ENCODE measurements at places on chromosomes 6 and 20.
A peak's percentile ranks its signal among the peaks of the same experiment; 100 is the strongest.

DNA sequence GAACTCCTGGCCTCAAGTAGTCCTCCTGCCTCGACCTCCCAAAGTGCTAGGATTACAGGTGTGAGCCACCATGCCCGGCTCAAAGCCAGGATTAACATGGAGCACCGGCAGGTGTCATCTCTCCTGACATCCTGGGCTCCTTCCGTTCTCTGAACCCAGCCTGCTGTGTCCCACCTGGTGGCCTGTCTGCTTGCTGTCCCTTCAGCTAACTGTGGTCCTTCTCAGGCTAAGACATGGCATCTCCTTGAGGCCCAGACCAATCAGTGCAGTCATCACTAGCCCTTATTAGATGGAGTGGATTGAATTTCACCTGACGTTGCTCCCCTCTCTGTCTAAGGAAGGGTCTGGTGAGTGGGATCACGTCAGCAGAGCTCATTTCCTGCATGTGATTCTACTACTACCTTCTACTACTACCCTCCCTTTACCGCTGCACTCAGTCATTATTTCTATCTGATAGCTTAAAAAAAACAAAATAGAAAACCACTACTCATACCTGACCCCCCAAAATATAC lies 28.0 kb upstream of the SYNJ2 start:
- peak; percentile 52 for DNase-seq

- no peak for DNase-seq
These were observed 464.6 kb downstream of the CDH26 start for GRCh38 chr20:60422848-60423247.

DNA sequence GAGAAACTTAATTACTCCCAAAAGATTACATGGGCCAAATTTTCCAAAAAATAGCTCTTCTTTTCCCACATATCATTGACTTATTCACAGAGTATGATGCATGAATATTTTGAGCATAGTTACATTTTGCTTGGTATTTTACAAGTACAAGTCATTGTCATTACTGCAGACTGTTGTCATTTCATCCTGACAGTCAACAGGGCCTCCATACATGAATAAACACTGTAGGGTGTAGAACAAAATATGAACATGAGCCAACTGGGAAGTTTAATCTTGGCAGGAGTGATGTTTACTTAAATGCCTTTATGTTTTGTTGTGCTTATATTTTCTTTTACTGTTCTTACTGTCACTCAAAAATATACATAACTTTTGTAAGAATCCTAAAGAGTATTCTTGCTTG lies 340.7 kb downstream of the ADGRB3 start:
- DNase-seq: no peak

GRCh38 chr6:4320860-4321259 lies 185.5 kb upstream of the ECI2 start:
- no peak for DNase-seq

GRCh38 chr20:41453010-41453950 lies 86.7 kb upstream of the EMILIN3 start:
- DNase-seq: no peak

DNA sequence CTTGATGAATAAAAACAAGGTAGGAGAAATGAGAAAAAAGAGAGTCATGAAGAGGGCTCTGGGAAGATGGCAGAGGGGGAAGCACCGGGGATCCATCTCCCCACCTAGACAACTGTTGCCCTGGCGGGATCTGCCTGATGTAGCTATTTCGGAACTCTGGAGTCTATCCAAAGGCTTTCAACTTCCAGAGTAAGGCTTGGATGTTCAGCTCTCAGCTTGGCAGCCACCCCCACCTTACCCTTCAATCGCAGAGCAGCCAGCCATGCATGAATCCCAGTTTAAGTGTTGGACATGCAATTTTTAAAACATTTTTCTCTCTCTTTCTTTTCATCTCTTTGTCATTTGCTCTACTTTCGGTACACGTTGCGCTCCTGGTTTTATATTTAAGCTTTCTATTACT lies 275.9 kb upstream of the EXOC2 start:
- no peak for DNase-seq

DNA sequence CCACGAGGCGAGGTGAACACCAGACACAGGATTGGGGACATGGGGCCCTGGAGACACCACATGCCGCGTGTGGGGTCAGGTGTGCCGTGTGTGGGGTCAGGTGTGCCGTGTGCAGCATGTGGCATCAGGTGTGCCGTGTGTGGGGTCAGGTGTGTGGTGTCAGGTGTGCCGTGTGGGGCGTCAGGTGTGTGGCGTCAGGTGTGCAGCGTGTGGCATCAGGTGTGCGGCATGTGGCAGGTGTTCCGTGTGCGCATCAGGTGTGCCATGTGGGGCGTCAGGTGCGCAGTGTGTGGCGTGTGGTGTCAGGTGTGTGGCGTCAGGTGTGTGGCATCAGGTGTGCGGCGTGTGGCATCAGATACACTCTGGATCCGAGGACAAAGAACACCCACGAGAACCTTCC lies 77.9 kb downstream of the WDR27 start:
- no peak for DNase-seq

DNA sequence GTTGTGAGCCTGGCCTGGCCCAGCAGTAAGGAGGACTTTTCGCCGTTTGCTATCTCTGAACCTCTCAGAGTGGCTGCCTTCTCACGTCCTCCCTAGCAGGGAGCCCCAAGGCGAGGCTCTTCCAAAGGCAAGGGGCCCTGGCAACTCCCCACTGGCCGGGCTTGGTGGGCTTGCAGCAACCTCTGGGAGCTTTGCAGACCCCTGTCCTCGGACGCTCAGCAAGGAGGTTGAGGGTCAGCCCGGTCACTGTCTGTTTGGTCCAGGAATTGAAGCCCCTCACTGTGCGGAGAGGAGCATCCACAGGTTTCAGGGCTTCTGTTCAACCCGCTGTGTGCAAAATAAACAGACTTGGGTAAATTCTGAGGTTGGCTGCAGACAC lies 28.2 kb upstream of the TBXT start:
- DNase-seq: no peak

- no peak for DNase-seq
These were observed 34.5 kb upstream of the PREX1 start for GRCh38 chr20:48862279-48862678.

DNA sequence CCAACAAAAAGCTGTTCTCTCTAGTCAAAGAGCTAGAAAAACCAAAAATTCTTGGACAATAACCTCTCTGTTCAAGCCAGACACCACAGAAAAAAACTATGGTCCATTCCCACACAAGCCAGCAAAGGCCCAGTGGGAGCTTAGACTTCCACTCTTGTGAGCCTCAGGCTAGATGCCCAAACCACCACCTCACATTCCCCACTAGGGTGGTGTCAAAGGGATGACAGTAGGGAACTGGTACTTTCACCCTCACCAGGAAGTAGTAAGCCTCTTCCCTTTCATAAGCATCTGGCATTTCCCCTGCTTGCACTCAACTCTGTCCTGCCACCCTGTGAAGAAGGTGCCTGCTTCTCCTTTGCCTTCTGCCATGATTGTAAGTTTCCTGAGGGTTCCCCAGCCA lies 58.4 kb upstream of the RNF217 start:
- no peak for DNase-seq

DNA sequence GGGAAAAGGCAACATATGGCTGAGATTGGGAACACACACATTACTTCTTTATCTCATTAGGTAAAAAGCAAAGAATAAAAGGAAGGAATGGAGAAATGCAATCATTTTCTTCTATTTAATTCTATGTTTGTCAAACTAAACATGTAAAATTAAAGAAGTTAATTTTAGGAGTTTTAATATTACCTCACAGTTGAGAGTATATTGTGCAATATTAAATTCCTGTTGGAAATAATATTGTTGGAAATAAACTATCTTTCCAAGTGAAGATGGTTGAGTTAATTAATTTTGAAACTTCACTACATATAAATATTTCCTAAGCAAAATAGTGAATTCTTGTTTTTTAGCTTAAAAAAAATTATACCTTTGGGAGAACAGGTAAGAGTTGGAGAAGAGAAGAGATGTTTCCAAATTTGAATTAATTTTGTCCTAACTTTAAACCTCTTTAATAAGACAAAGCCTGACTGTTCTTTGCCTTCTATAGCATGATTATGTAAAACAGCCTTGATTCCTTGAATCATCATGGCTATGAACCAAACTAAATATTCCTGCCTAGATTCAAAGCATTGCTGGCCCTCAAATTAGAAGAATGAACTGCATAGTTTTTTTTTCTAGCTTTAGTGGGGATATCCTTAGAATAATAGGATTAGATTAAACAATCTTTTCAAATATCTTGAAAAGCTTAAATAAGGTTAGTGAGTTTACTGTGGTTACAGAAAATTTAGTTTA lies 1349.1 kb upstream of the ADGRB3 start:
- DNase-seq: no peak

GRCh38 chr6:161644521-161644920 lies 370.7 kb upstream of the AGPAT4 start:
- no peak for DNase-seq

DNA sequence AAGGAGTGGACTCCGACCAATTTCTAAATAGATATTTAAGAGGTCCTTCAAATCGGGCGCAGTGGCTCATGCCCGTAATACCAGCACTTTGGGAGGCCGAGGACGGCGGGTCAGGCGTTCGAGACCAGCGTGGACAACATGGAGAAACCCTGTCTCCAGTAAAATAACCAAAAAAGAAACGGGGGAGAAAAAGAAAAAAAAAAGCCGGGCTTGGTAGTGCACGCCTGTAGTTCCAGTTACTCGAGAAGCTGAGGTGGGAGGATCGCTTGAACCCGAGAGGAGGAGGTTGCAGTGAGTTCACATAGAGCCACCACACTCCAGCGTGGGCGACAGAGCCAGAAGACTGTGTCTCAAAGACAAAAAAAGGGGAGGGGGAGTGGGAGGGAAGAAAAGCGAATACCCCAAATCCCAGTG lies 53.3 kb upstream of the HFE start:
- peak; percentile 82 for DNase-seq

DNA sequence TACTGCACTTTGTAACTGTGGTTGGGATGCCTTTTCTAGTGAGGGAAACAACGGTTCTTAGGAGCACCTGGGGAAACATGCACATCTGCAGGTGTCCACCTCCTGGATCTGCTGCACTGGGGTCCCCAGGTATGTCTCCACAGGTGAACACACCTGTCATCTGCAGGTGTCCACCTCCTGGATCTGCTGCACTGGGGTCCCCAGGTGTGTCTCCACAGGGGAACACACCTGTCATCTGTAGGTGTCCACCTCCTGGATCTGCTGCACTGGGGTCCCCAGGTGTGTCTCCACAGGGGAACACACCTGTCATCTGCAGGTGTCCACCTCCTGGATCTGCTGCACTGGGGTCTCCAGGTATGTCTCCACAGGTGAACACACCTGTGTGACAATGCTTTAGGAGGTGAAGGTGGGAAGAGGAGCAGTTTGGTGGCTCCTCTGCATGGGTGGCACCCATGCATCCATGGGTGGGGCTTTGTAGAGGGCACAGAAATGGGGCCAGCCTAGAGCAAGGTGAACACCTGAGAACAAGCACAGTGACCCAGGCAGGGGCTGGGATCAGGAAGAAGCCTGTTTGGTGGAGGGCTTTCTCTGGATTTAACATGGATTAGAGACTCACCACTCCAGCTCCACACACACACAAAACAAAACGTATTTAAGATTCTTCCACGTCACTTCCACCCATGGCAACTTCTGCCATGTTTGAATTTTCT lies 206.0 kb upstream of the CDH4 start:
- no peak for DNase-seq

GRCh38 chr6:36700831-36701230 lies 3.2 kb downstream of the RAB44 start:
- peak; percentile 35 for DNase-seq

DNA sequence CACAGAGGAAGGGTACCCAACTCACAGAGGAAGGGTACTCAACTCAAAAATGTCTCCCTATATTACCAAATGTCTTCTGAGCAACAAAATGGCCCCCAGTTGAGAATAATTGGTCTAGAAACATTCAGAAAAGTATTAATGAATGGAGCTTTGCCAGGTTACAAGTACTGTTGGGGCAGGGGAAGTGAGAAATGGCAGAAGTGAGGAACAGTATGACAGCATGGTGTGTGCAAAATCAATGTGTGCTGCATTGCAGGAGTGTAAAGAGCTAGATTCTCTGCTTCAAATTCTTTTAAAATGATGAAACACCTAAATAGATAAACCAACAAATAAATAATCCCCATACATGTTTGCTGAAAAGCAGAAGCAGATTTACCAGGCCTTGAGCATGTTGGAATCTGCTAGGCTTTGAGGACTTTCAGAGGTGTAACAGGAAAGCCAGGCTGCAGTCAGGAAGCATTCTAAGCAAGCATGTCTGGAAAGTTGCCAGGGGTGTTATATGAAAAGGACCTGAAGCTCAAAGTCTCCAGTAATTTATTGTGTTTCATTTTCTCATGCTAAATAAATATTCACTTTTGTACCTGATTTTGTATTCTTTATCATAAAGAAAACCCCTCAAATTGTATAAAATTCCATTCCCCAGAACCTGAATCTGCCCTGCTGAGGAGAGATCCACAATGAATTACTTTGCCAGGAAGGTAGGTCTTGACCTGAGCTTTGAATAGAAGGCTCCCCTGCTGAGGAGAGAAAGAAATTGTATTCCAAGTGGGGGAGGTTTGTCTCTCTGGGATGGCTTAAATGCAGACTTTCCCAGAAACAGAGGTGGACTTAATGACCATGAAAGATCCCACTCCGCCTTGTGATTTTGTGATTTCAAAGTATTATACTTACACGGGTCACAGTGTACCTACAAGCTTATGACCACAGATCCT lies 265.0 kb upstream of the MARCKS start:
- peak; percentile 32 for DNase-seq

DNA sequence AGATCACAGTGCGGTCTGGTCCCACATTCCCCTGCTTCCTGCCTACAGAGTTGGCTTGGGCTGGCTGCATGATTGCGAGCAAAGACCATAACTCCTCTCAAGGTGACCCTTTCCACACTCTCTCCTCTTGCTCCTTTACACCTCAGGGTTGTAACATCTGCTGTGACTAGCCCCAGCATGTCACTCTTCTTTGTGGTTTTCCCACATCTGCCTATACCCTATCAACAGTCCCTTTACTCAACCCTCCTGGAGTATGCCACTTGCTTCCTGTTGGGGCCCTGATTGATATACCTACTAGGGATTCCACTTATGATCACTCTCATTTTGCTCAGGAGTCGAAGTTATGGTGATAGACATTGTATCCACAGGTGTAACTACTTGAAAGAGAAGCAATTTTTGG lies 58.9 kb upstream of the SGK1 start:
- DNase-seq: peak; percentile 36

- DNase-seq: no peak
These were observed 11.0 kb upstream of the TPD52L1 start for GRCh38 chr6:125142618-125143017.

DNA sequence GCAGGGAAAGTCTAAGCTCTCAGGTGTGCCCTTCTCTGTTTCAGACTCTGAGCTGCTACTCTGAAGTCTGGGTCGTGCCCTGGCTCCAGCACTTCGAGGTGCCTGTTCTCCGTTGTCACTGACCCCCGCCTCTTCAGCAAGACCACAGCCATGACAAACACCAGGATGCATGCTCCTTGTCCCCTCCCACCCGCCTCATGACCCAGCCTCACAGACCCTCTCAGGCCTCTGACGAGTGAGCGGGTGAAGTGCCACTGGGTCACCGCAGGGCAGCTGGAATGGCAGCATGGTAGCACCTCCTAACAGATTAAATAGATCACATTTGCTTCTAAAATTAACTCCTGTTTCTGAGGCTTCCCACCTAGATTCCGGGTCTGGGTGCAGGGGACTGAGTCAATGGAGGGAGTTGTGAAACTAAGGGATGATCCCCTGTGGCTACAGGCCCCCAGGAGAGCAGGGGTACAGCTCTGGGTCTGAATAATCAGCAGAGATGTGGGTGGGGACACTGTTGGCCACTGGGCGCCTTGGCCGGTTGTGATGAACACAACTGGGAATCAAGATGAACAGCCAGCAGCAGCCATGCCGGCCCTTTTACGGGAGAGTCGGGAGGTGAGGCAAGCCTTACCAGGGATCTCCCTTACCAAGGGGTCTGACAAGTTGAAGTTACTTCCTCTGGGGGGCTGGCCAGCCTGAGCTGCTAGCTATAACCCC lies 10.7 kb downstream of the CST7 start:
- DNase-seq: no peak

GRCh38 chr6:13765570-13765969 lies 48.8 kb downstream of the MCUR1 start:
- peak; percentile 12 for DNase-seq
